ENCODE measurements at places on chromosomes 12 and 14. TPM values are rescaled to one million over a fixed set of nuclear protein-coding genes. Genes with fewer than 3 reads are reported as not detected.

Gene ACVR1B
- total RNA-seq, result 8.0 TPM

Gene POTEM
- not detected for total RNA-seq

Gene GPR162
- not detected for total RNA-seq

DNA sequence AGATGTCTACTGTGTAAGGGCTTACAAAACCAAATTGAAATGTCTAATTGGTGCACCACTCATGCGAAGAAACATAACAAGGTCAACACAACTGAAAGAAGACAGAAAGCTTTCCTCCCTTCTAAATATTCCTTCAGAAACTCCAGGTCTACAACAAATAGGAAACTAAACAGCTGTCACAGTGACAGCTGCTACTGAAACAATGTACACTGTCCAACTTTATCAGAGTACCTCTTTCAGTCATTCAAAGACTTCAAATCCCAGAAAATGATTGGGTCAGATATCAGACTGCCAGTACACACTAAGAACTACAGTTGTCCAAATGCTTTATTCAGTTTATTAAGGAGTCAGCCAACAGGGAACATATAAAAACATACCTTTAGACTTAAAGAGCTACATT, 35.2 kb downstream of the CEP128 start:
- no peaks in the 10 kb centered on the region for H3K27me3 ChIP-seq
- no peak overlapping the region for H3K4me3 ChIP-seq

GRCh38 chr14:70917633-70918032, 10.4 kb downstream of the PCNX1 start:
- DNase-seq, result no peak
- H3K36me3 ChIP-seq, result peaks cover 11% of the 10 kb centered on the region
- peak overlapping the region; percentile 60 for H3K27ac ChIP-seq
- peaks cover 83% of the 10 kb centered on the region for H3K4me1 ChIP-seq
- peak overlapping the region; percentile 17 for H3K4me3 ChIP-seq
- H3K27me3 ChIP-seq, result no peaks in the 10 kb centered on the region

GRCh38 chr14:78319406-78319805, 149.2 kb downstream of the NRXN3 start:
- H3K27ac ChIP-seq, result no peak overlapping the region
- H3K4me1 ChIP-seq, result no peaks in the 10 kb centered on the region
- no peaks in the 10 kb centered on the region for H3K36me3 ChIP-seq
- peaks cover 5% of the 10 kb centered on the region for H3K27me3 ChIP-seq

DNA sequence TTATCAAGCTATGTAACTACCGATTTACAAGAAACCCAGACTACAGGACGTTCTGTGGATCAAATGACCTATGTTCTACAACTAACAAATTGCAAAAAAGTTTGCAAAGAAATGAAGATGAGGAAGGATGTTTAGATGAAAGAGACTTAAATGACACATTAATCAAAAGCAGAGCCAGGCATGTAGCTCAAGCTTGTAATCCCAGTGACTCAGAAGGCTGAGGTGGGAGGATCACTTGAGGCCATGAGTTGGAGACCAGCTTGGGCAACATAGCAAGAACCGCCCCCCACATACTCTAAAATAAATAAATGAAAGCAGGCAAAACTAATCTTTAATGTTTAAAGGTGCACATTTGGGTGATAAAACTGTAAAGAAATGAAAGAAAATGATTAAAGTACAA, 331.9 kb downstream of the BTG1 start:
- no peak overlapping the region for H3K4me3 ChIP-seq
- peaks cover 20% of the 10 kb centered on the region for H3K4me1 ChIP-seq
- DNase-seq, result no peak
- H3K27me3 ChIP-seq, result no peaks in the 10 kb centered on the region

- peaks cover 11% of the 10 kb centered on the region for H3K4me1 ChIP-seq
- no peaks in the 10 kb centered on the region for H3K27me3 ChIP-seq
- no peak overlapping the region for H3K4me3 ChIP-seq
- H3K27ac ChIP-seq, result no peak overlapping the region
- DNase-seq, result no peak
- H3K36me3 ChIP-seq, result peaks cover 1% of the 10 kb centered on the region
Measured at GRCh38 chr12:107091381-107091780, 2.0 kb downstream of the CRY1 start.
